Osteoblast (primary cell): ENCODE measurements at places on chromosomes 2 and 18. TPM values are rescaled to one million over a fixed set of nuclear protein-coding genes. Genes with fewer than 3 reads are reported as not detected.

Gene PLCD4
- 2.5 and 4.4 TPM in 2 replicates for total RNA-seq

Gene MOB1A
- 122 and 133 TPM in 2 replicates for total RNA-seq

Gene REG1B
- not detected in 2 replicates for total RNA-seq

Gene RAD51AP2
- total RNA-seq, result not detected in 2 replicates

Gene ALPI
- total RNA-seq, result not detected in 2 replicates

Gene ATP6V1B1
- total RNA-seq, result 0.88 and 2.5 TPM in 2 replicates

Gene SERPINB4
- 0.29 TPM in 1 of 2 replicates, not detected in the other for total RNA-seq

Gene HOXD12
- not detected in 2 replicates for total RNA-seq
